ENCODE measurements at places on chromosomes 1 and 21. TPM values are rescaled to one million over a fixed set of nuclear protein-coding genes. Genes with fewer than 3 reads are reported as not detected.

GRCh38 chr21:41783476-41784180, 16.8 kb upstream of the RIPK4 start:
- H3K36me3 ChIP-seq, result no peaks in the 10 kb centered on the region
- H3K4me3 ChIP-seq, result no peak overlapping the region
- no peak overlapping the region for H3K27ac ChIP-seq
- H3K27me3 ChIP-seq, result peaks cover 46% of the 10 kb centered on the region

DNA sequence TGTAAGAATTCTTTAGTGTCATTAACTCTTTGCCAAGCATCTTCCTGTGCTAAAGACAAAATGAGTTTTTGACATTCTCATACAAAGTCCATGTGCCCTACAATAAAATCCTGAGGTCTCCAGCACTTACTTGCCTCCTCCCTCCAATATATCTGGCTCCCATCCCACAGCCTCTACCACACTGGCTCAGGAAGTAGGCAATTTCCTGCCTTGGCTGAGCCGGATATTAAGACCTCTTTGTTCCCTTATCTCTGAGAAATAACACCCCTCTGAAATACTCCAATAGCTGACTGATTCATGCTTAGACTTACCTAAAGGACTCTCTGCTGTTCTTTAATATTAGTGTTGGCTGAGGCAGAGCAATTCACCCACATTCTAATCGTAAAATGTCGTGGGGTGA, 37.6 kb upstream of the GORAB start:
- no peaks in the 10 kb centered on the region for H3K36me3 ChIP-seq
- H3K27me3 ChIP-seq, result no peaks in the 10 kb centered on the region
- H3K4me1 ChIP-seq, result no peaks in the 10 kb centered on the region
- no peak overlapping the region for H3K4me3 ChIP-seq

ADAR gene
- 57.3 TPM for polyA plus RNA-seq

TCHHL1 gene
- not detected for polyA plus RNA-seq

IGSF5 gene
- not detected for polyA plus RNA-seq

DNA sequence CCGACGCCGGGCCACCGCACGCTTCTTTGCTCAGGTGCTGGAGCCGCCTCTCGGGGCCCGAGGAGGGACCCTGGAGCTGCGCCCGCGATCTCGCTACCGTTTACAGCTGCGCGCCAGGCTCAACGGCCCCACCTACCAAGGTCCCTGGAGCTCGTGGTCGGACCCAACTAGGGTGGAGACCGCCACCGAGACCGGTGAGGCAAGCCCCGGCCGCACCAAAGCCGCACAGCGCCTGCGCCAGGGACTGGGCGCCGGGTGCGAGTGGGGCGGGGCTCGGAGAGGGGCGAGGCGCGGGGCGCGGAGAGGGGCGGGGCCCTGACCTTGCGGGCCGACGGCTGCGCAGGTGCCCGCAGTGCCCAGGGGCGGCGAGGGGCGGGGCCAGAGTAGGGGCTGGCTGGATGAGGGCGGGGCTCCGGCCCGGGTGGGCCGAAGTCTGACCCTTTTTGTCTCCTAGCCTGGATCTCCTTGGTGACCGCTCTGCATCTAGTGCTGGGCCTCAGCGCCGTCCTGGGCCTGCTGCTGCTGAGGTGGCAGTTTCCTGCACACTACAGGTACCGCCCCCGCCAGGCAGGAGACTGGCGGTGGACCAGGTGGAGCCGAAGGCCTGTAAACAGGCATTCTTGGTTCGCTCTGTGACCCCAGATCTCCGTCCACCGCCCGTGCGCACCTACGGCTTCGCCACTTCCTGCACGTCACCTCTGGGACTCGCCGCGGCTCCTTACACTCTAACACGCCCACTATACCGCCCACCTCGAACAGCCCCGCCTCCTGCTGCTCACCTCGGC, 9.8 kb upstream of the CDC20 start:
- peak overlapping the region; percentile 63 for H3K4me3 ChIP-seq
- no peaks in the 10 kb centered on the region for H3K27me3 ChIP-seq
- H3K36me3 ChIP-seq, result no peaks in the 10 kb centered on the region
- peak; percentile 12 for DNase-seq
- no peaks in the 10 kb centered on the region for H3K4me1 ChIP-seq
- H3K27ac ChIP-seq, result no peak overlapping the region

FCRL4 gene
- polyA plus RNA-seq, result not detected

DNA sequence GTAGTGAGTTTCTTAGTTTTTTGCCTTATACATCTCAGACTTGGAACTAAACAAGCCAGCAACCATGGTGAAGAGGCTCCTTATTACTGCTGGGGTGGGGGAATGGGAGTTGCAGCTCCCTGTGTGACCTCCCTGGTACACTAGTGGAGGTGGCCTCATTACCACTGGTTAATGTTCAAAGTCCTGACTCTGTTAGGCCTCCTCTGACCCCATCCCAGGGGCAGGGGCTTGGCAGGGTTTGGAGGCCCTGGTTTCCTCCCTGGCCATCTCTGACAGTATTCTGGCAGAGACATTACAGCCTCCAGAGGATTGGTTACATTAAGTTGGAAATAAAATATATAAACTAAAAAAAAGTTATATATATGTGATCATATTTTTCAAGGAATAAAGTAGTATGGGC, 45.2 kb downstream of the CLIC4 start:
- no peak overlapping the region for H3K4me3 ChIP-seq
- H3K27ac ChIP-seq, result no peak overlapping the region
- no peak for DNase-seq
- no peaks in the 10 kb centered on the region for H3K36me3 ChIP-seq

GRCh38 chr1:181061891-181062835, 26.3 kb upstream of the IER5 start:
- H3K4me3 ChIP-seq, result peak overlapping the region; percentile 27
- peak overlapping the region; percentile 99 for H3K27ac ChIP-seq
- no peaks in the 10 kb centered on the region for H3K36me3 ChIP-seq
- peaks cover 50% of the 10 kb centered on the region for H3K4me1 ChIP-seq
- DNase-seq, result peak; percentile 91
- H3K27me3 ChIP-seq, result no peaks in the 10 kb centered on the region

KCNE1 gene
- 3.2 TPM for polyA plus RNA-seq

FAM163A gene
- not detected for polyA plus RNA-seq

- H3K27ac ChIP-seq, result no peak overlapping the region
- peaks cover 5% of the 10 kb centered on the region for H3K4me1 ChIP-seq
- H3K4me3 ChIP-seq, result no peak overlapping the region
- peaks cover 92% of the 10 kb centered on the region for H3K27me3 ChIP-seq
- no peak for DNase-seq
These were observed 2.0 kb downstream of the CAMK2N1 start for GRCh38 chr1:20483833-20484518.

Data from CD14-positive monocyte (primary cell).